ENCODE measurements at places on chromosomes 3 and 15.

- DNase-seq = no peak
These were observed 162.8 kb upstream of the TPM1 start for GRCh38 chr15:62879770-62880169.

- no peak for DNase-seq
These were observed 138.5 kb downstream of the ARPP21 start for GRCh38 chr3:35777563-35778554.

- DNase-seq = no peak
These were observed 146.5 kb downstream of the MEGF11 start for GRCh38 chr15:66107070-66107469.

- no peak for DNase-seq
These were observed 464.9 kb downstream of the MFSD1 start for GRCh38 chr3:159266779-159267178.

DNA sequence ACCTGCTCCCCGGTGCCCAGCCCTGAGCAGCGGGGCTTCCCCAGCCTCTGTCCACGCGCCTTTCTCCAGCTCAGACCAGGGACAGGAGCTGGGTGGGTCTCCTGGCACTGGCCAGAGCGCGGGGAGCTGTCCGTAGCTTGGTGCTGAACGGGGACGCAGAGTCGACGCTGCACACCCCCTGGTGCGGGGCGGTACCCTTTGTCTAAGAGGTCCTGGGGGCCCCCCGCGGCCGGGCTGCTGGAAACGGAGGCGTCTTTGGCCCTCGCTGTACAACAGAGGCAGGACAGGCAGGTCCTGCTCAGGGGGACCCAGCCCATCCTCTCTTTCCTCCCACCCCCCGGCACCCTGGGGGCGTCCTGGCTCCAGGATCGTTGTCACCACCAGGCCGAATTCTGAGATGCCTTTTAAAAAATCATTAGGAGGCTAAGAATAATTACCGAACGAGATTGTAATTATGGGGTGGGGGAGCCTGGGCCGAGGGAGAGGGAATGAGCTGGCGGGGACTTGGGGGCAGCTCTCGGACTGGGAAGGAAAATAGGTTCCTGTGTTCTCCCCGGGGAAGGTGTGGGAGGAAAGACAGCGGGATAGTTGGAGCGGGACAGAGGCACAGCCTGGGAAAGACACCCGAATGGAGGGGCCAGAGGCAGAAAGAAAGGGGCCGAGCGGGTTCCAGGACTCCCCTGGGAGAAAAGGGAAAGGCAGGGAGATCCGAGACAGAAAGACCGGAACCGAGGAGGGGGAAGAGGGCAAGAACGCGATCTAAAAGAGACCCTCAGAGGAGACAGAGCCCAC, 4.1 kb upstream of the SKOR1 start:
- DNase-seq = peak; percentile 54

- no peak for DNase-seq
These were observed 907 bp downstream of the TATDN2 start for GRCh38 chr3:10248984-10249748.

DNA sequence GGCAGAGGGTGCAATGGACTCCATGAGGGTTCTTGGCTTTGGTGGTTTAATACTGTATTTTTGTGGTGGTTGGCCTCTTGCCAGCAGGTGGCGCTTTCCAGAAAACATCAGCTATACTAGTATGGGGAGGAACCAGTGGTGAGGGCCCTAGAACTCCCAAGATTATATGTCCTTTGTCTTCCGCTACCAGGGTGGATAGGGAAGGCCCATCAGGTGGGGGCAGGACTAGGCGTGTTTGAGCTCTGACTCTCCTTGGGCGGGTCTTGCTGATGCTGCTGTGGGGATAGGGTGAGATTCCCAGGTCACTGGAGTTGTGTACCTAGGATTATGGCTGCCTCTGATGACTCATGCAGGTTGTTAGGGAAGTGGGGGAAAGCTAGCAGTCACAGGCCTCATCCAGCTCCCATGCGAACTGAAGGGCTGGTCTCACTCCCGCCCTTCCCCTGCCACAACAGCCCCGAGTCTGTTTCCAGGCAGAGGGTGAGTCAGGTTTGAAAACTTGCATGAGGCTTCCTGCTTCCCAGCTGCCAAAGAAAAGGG, 357.7 kb downstream of the OTOL1 start:
- no peak for DNase-seq

DNA sequence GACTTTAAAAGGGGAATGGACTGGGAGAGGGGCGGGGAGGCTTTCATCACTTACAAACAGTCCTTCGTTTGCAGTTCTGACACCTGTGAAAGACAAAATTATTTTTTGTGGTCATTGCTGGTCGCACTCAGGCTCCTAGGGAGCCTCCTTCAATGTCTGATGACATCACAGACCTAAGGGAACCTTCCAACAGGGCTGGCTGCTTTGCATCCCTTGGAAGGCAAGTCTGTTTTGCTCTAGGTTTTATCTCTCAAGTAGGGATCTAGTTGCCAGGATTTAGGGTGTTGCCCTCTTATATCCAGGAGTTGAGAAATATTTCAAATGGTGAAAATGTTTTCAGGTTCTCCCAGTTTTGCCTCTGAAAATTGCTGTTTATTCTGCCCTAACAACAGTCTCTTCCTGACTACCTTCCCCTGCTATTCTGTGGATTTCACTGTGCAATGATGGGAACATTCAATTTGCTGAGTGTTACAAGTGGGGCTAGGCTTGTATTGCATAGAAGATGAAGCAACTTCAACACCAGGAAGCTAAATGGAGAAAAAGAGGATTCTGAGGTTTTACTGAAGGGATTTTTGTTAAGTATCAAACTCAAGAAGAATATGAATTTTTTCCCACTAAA, 75.9 kb upstream of the ARRDC4 start:
- DNase-seq = no peak

DNA sequence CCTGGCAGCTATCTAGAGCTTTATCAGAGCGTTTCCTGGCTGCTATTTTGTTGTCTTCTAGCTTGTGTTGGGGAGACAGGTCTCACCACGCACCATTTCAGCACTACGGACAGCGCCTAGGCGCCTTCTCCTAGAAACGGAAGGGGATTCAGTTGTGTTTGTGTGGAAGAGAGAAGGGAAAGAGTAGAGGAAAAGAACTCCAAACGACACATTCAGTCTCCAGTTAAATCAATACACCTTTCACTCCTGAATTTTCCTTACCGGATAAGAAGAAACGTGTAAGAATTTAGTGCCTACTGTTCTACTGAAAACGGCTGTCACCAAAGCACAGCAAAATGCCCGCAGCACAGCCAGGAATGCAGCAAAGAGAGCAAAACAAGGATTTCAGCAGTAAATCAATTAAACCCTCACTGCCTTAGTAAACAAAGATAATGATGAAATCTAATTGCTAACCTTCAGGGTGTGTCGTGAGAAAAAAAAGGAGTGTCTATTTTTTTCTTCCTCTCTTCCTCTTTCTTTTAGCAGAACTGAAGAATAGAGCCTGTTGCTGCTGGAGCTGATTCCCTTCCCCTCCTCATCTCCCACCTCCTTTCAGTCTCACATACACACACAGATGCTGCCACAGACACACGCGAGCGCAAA, 412 bp upstream of the CTXN2 start:
- DNase-seq = peak; percentile 76

DNA sequence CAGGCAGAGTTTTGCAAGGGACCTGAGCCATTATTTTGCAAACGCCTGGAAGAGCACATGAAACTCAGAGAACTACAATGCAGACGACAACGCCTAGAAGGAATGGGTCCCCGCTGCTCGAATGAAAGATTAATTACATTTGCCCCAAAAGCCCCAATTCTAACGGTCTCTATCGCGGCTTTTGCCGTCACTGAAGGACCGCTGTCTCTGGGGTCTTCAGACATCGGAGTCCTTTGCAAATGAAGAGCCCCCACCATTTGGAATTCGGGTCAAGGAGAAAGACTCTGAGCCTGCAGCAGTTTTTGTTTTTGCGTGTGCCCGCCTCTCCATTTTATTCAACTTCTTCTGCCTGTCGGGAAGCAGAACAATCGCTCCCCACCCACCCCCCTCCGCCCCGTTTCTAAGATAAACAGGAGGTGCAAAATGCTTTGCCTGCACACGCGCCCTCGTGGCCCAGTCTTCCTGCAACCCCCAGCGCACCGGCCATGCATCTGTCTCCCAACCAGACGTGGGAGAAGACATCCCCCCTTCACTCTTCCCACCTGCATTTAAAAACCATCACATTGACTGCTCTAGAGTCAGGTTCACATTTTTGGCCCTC, 13.5 kb downstream of the SOX2 start:
- DNase-seq = no peak

- DNase-seq = no peak
These were observed 30.1 kb upstream of the SLC24A5 start for GRCh38 chr15:48090666-48091065.

- no peak for DNase-seq
These were observed 55.6 kb downstream of the ARNT2 start for GRCh38 chr15:80459818-80460217.

DNA sequence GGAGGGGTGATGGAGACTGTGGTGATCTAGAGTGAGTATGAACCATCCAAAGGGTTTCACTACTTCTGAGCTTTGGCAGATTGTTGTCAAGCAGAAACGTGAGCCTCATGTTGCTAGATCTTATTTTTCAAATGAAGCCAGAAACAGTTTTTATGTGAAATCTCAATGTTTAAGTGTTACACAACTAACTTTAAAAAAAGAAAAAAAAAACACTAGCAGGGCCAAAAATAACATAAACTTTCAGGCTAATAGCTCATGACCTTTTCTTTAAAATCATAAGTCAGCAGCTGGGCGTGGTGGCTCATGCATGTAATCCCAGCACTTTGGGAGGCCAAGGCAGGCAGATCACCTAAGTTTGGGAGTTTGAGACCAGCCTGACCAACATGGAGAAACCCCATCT, 2.1 kb upstream of the HTR3D start:
- DNase-seq = no peak

GRCh38 chr15:88865498-88866099, 29.7 kb downstream of the HAPLN3 start:
- no peak for DNase-seq

DNA sequence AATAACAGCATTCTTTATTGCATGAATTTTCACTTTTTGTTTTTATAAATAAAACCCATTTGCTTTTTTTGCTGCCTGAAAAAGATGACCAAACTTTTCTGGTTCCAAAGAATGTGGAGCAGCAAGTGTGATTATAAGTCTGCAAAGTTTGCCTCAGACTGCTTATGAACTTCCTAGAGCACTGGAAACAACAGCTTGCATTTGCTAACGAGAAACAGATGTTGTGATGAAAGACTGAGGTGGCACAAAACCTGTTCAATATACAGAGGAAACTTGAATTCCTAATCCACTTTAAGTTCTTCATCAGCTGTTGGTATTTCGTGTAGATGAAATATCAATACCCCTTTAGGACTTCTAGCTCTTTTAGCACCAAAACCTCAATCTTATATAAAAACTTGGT, 9.3 kb downstream of the ZPLD1 start:
- no peak for DNase-seq

DNA sequence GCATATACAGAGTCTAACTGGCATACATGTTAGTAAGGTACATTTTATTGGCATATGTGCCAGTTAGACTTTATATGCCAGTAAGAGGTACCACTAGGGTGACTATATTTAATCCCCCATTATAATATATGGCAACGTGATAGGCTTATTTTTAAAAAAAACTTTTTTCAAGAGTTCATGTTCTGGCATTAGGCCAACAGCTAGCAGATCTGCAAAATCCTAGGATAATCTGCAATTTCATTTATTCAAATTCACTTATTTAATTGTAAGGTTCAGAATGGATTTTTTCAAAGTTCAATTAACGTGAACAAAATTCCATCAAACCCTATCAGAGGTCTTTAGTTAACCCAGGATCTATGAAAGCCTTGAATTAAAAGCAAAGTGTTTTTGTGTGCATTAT, 31.9 kb downstream of the NIT2 start:
- no peak for DNase-seq

- peak; percentile 33 for DNase-seq
These were observed at the start of gene MUC13 for GRCh38 chr3:124934577-124934976. Gene MUC13, minus strand, starts transcription at chr3:124934751. Its CDS starts 39 bp downstream, at chr3:124934712.

DNA sequence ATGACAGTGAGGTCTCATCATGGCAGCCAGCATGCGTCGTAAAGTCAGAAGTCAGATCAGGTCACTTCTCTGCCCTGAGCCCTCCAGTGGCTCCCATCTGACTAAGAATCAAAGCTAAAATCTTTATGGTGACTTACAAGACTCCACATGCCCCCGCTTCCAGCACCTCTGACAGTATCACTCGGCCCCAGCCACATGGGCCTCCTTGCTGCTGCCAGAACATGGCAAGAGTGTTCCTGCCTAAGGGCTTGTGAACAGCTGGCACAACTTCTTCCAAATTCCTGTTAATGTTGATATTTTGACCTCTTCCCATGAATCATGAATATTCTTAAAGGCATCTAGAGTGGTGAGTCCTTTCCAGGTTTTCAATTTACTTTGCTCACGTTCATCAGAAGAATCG, 20.5 kb downstream of the POLR2M start:
- DNase-seq = no peak

DNA sequence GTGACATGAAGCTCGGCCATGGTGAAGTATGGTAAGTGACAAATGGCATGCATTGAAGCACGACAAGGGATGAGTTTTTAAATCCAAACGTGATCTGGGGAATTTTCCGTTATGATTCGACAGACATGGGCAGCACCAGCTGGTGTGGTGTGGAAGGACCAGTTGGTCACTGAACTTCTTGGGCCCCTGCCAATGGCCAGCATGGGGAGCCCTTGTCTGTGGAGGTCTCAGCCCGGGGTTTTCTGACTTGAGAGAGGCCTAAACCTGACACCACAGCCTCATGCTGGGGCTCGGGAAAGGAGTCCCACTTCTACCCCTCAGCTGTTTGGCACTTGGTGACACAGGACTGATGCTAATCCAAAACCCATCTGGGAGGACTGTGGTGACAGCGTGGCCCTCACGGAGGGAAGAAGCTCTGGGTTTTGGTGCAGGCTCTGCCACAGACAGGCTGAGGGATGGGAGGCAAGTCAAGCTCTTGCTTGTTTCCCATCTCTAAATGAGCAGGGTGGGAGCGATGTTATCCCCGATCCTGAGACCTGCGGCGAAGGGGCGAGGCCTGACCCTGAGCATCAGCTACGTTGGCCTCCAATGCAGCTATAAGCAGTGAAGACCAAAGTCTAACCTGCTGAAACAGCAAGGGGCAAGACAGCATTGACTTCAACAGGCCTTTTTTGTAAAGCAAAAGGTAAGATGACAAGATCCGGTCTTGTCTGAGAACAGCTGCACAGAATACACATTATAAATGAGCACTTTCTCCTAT, 69.5 kb downstream of the ATP1B3 start:
- DNase-seq = no peak

- DNase-seq = no peak
These were observed 89.4 kb downstream of the RFTN1 start for GRCh38 chr3:16423947-16424673.

DNA sequence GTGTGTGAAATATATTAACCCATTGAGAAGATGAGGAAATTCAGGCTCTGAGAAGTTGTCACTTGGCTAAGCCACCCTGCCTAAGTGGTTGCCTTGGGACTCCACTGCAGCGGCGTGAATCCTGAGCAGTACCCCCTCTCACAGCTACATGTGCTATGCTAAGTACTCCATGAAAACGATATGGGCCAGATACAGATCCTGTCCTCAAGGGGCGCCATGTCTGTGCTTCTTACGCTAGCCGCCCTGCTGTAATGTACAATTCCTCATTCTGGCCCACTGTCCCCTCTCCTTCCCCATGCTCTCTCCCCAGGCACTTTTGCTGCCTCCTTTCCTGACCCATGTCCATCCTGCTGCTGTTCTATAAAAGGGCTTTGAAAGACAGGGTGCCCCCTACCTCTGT, 140.3 kb downstream of the FEZF2 start:
- no peak for DNase-seq
